ENCODE measurements at places on chromosomes 6 and 20. TPM values are rescaled to one million over a fixed set of nuclear protein-coding genes. Genes with fewer than 3 reads are reported as not detected.

GRCh38 chr6:2818593-2818992 is 23.1 kb downstream of the SERPINB1 start:
- no peaks in the 10 kb centered on the region for H3K27me3 ChIP-seq
- no peaks in the 10 kb centered on the region for H3K4me1 ChIP-seq
- no peak overlapping the region for H3K4me3 ChIP-seq
- H3K36me3 ChIP-seq, result no peaks in the 10 kb centered on the region
- DNase-seq, result no peak
- no peak overlapping the region for H3K27ac ChIP-seq

GRCh38 chr6:21807299-21808044 is 213.9 kb downstream of the SOX4 start:
- no peaks in the 10 kb centered on the region for H3K36me3 ChIP-seq
- no peak for DNase-seq
- H3K4me1 ChIP-seq, result no peaks in the 10 kb centered on the region
- H3K27ac ChIP-seq, result no peak overlapping the region
- H3K27me3 ChIP-seq, result no peaks in the 10 kb centered on the region
- H3K4me3 ChIP-seq, result no peak overlapping the region

- DNase-seq, result no peak
- no peaks in the 10 kb centered on the region for H3K36me3 ChIP-seq
- no peaks in the 10 kb centered on the region for H3K27me3 ChIP-seq
- no peak overlapping the region for H3K4me3 ChIP-seq
These were observed 613.2 kb upstream of the FLRT3 start for GRCh38 chr20:14950633-14951032.

GRCh38 chr20:1994627-1995026 is 769 bp upstream of the PDYN start:
- H3K36me3 ChIP-seq, result no peaks in the 10 kb centered on the region
- H3K27me3 ChIP-seq, result peaks cover 25% of the 10 kb centered on the region
- H3K4me1 ChIP-seq, result no peaks in the 10 kb centered on the region

DNA sequence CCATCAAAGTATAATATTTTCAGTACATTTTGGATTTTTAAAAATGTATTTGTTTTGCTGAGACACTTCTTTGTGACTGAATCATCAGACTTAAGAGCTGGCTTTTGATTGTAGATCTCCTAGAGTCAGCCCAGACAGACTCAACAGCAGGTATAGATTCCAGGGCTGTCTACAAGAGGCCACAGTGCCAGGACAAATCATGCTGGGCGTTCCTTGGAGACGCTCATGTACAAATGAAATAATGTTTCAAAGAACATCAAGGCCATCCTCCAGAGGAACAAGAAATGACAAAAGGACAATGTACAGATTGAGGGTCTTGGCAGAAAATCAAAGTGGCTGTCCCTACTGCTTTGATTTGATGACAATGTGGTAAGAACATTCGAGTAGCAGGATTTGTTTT is 369.3 kb downstream of the GRIK2 start:
- DNase-seq, result no peak
- no peaks in the 10 kb centered on the region for H3K4me1 ChIP-seq
- H3K4me3 ChIP-seq, result no peak overlapping the region
- H3K36me3 ChIP-seq, result no peaks in the 10 kb centered on the region
- H3K27ac ChIP-seq, result no peak overlapping the region

- DNase-seq, result no peak
- no peak overlapping the region for H3K4me3 ChIP-seq
- no peak overlapping the region for H3K27ac ChIP-seq
- no peaks in the 10 kb centered on the region for H3K36me3 ChIP-seq
These were observed 32.8 kb upstream of the PTPN1 start for GRCh38 chr20:50477239-50477872.

GRCh38 chr20:44247586-44248409 is 690 bp downstream of the GDAP1L1 start:
- no peak overlapping the region for H3K27ac ChIP-seq
- no peaks in the 10 kb centered on the region for H3K36me3 ChIP-seq
- peak; percentile 36 for DNase-seq
- H3K4me1 ChIP-seq, result peaks cover 11% of the 10 kb centered on the region

GRCh38 chr6:75142721-75143120 is 63.1 kb downstream of the COL12A1 start:
- H3K4me3 ChIP-seq, result no peak overlapping the region
- no peak overlapping the region for H3K27ac ChIP-seq
- H3K27me3 ChIP-seq, result no peaks in the 10 kb centered on the region
- DNase-seq, result no peak
- no peaks in the 10 kb centered on the region for H3K4me1 ChIP-seq
- H3K36me3 ChIP-seq, result no peaks in the 10 kb centered on the region

- no peak overlapping the region for H3K27ac ChIP-seq
- H3K36me3 ChIP-seq, result peaks cover 14% of the 10 kb centered on the region
- no peak overlapping the region for H3K4me3 ChIP-seq
- H3K4me1 ChIP-seq, result no peaks in the 10 kb centered on the region
These were observed 31.5 kb downstream of the ERMARD start for GRCh38 chr6:169782966-169783365.

DNA sequence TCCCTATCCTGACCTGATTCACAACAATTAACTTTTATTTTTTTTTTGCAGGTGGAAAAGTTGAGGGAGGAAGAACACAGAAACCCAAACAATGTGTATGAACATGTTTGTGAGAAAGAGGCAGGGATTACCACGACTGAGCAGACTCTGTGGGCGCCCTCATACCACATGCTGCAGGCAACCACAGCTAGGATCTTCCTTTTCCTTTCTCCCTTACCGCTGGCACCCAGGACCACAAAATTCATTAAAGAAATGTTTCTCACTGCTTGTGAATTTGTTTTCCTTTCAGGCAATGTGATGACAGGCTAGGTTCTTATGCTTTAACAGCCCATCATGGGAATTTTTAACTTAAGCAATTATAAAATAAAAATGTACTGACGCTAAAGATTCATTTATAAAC is 287.1 kb downstream of the GMDS start:
- DNase-seq, result no peak
- H3K36me3 ChIP-seq, result peaks cover 5% of the 10 kb centered on the region
- H3K27me3 ChIP-seq, result no peaks in the 10 kb centered on the region
- no peaks in the 10 kb centered on the region for H3K4me1 ChIP-seq
- no peak overlapping the region for H3K4me3 ChIP-seq

GRCh38 chr6:20708367-20709124 is 174.3 kb downstream of the CDKAL1 start:
- H3K27me3 ChIP-seq, result no peaks in the 10 kb centered on the region
- no peak overlapping the region for H3K27ac ChIP-seq
- H3K4me3 ChIP-seq, result no peak overlapping the region
- DNase-seq, result no peak
- no peaks in the 10 kb centered on the region for H3K36me3 ChIP-seq
- peaks cover 4% of the 10 kb centered on the region for H3K4me1 ChIP-seq

- no peaks in the 10 kb centered on the region for H3K36me3 ChIP-seq
- no peaks in the 10 kb centered on the region for H3K4me1 ChIP-seq
- H3K27ac ChIP-seq, result no peak overlapping the region
- no peak overlapping the region for H3K4me3 ChIP-seq
These were observed 7.7 kb downstream of the CCN6 start for GRCh38 chr6:112061605-112062004.

DNA sequence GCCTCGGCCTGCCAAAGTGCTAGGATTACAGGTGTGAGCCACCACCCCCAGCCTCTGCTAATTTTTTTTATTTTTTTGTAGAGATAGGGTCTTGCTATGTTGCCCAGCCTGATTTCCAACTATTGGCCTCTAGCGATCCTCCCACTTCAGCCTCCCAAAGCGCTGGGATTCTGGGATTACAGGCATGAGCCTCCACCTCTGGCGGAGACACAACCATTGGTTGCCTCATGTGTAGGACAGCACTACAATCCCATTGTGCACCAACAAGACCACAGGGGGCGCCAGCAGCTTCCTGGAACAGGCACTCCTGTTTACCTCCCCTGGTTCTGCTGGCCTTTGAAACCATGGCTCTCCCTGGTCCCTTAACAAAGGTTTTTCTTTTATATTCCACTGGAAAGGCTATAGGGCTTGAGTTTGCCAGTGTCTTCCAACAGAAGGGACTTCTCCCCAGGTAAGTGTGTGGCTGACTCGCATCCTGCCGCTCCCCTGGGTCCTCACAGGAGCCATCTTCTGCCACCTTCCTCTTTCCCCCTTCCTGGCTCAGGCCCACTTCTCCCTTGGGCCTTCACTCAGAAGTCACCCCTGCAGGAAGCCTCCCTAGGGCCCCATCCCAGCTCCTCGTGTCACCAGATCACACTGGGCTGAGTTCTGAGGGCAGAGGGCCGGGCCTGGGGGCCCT is 39.2 kb upstream of the TLDC2 start:
- H3K27ac ChIP-seq, result no peak overlapping the region
- peaks cover 15% of the 10 kb centered on the region for H3K4me1 ChIP-seq
- H3K27me3 ChIP-seq, result no peaks in the 10 kb centered on the region

DNA sequence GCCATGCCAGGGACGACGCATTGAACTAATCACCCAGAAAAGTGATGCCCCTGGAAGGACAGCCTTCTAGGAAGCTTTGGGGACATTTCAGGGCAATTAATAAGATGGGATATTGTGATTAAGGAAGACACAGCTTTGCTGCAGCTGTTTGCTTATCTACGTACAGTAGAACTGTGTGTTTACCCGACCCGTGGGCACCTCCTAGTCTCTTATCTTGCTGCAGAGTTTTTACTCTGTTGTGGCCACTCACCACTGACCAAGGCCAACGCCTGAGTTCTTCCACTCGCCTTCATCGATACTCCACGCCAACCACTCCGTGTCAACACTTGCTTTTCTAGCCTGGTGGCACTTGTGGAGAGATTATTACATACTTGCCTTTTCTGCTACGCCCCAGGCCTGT is 105.9 kb upstream of the MLN start:
- no peaks in the 10 kb centered on the region for H3K36me3 ChIP-seq
- H3K4me3 ChIP-seq, result no peak overlapping the region
- no peaks in the 10 kb centered on the region for H3K27me3 ChIP-seq
- no peak overlapping the region for H3K27ac ChIP-seq
- peaks cover 93% of the 10 kb centered on the region for H3K4me1 ChIP-seq

GRCh38 chr20:10647471-10647870 is 26.3 kb downstream of the JAG1 start:
- no peaks in the 10 kb centered on the region for H3K4me1 ChIP-seq
- no peaks in the 10 kb centered on the region for H3K27me3 ChIP-seq
- no peak for DNase-seq
- H3K27ac ChIP-seq, result no peak overlapping the region
- no peak overlapping the region for H3K4me3 ChIP-seq
- no peaks in the 10 kb centered on the region for H3K36me3 ChIP-seq

GRCh38 chr20:59698598-59698997 is 94.3 kb downstream of the PHACTR3 start:
- DNase-seq, result no peak
- H3K4me3 ChIP-seq, result no peak overlapping the region
- H3K36me3 ChIP-seq, result no peaks in the 10 kb centered on the region

GRCh38 chr6:38034274-38034914 is 214.9 kb downstream of the ZFAND3 start:
- no peak overlapping the region for H3K27ac ChIP-seq
- no peak overlapping the region for H3K4me3 ChIP-seq
- H3K36me3 ChIP-seq, result no peaks in the 10 kb centered on the region
- H3K4me1 ChIP-seq, result no peaks in the 10 kb centered on the region
- no peak for DNase-seq

DNA sequence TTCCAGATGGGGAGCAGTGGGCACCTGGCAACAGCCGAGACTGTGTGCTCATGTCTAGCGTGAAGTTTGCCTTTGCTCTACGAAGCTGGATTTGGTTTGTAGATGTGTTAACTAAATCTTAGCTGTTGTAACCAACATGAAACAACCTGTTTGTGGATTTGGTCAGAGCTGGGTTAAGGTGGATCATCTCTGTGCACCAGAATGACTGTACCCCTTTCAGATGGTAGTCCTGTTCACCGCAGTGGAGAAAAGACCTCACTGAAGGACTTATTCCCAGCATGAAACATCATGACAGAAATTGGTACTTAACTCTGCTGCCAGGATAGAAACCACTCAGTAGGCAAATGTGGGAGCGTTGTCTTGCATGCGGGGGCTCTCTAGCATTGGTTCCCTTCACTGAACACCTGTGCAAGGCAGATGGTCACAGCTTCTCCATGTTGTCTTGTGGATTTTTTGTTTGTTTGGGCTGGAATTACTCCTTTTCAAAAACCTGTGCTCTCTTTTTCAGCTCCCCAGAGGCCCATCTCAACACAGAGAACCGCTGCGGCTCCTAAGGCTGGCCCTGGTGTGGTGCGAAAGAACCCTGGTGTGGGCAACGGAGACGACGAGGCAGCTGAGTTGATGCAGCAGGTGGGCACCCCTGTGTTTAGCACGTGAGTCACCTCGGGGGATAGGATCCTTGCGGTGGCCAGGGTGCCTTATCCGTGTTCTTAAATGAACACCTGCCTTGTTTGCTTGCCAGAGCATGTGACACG is 19.3 kb upstream of the EFCAB8 start:
- no peak overlapping the region for H3K4me3 ChIP-seq
- H3K27ac ChIP-seq, result no peak overlapping the region
- no peaks in the 10 kb centered on the region for H3K27me3 ChIP-seq
- DNase-seq, result no peak

- DNase-seq, result no peak
- no peaks in the 10 kb centered on the region for H3K27me3 ChIP-seq
- no peaks in the 10 kb centered on the region for H3K36me3 ChIP-seq
- no peak overlapping the region for H3K4me3 ChIP-seq
- H3K27ac ChIP-seq, result no peak overlapping the region
- H3K4me1 ChIP-seq, result no peaks in the 10 kb centered on the region
These were observed 341.0 kb upstream of the SULF2 start for GRCh38 chr20:48126227-48126740.

DNA sequence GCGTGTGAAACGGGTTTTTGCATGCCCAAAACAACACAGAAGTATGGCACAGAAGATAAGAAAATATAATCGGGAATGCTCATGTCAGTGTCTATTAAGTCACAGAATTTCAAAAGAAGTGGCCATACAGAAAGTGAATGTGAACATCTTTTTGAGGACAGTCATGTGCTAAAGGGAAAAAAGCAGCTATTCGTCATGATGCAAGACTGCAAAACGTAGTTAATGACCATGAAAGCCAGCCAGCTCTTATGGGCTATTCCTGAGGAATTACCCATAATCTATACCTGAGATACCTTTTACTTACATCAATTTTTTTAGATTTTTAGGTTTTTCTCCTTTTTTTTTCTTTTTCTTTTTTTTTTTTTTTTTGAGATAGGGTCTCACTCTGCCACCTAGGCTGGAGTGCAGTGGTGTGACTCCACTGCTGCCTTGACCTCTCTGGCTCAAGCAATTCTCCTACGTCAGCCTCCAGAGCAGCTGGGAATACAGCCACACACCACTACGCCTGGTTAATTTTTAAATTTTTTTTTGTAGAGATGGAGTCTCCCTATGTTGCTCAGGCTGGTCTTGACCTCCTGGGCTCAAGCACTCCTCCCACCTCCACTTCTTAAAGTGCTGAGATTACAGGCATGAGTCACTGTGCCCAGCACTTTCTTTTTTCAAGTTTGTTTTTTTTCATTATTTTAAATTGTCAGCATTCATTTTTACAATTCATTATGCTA is 18.1 kb upstream of the ZBP1 start:
- H3K4me1 ChIP-seq, result peaks cover 15% of the 10 kb centered on the region
- no peak for DNase-seq
- no peak overlapping the region for H3K27ac ChIP-seq
- H3K27me3 ChIP-seq, result no peaks in the 10 kb centered on the region

GRCh38 chr20:63753381-63753780 is 13.8 kb downstream of the SLC2A4RG start:
- peaks cover 37% of the 10 kb centered on the region for H3K4me1 ChIP-seq
- no peak for DNase-seq
- H3K27ac ChIP-seq, result no peak overlapping the region
- no peaks in the 10 kb centered on the region for H3K27me3 ChIP-seq

The ADAT2 gene
- 17.4 TPM for total RNA-seq

The SAMD5 gene
- total RNA-seq, result not detected

The SLC26A8 gene
- total RNA-seq, result not detected

The CST5 gene
- total RNA-seq, result not detected

The GDAP1L1 gene
- total RNA-seq, result not detected

The MLIP gene
- not detected for total RNA-seq

The ZC3H12D gene
- 71.0 TPM for total RNA-seq

The CAGE1 gene
- 0.38 TPM for total RNA-seq

The OR2H2 gene
- not detected for total RNA-seq

The TBC1D22B gene
- 5.9 TPM for total RNA-seq

The KIF25 gene
- total RNA-seq, result not detected

The TFAP2C gene
- total RNA-seq, result not detected

Measured in CD4-positive, alpha-beta T cell (primary cell).